ENCODE measurements at places on chromosomes 4 and X. TPM values are rescaled to one million over a fixed set of nuclear protein-coding genes. Genes with fewer than 3 reads are reported as not detected.

Gene ASMT
- total RNA-seq, result not detected

Gene GABRQ
- 0.05 TPM for total RNA-seq

Gene TMEM150C
- total RNA-seq, result 0.10 TPM

Gene ELF4
- 19.5 TPM for total RNA-seq

Gene MAGEB2
- total RNA-seq, result not detected

Gene XAGE1A
- not detected for total RNA-seq

Gene SLITRK4
- 0.39 TPM for total RNA-seq
